ENCODE measurements at places on chromosomes 2 and 18.

DNA sequence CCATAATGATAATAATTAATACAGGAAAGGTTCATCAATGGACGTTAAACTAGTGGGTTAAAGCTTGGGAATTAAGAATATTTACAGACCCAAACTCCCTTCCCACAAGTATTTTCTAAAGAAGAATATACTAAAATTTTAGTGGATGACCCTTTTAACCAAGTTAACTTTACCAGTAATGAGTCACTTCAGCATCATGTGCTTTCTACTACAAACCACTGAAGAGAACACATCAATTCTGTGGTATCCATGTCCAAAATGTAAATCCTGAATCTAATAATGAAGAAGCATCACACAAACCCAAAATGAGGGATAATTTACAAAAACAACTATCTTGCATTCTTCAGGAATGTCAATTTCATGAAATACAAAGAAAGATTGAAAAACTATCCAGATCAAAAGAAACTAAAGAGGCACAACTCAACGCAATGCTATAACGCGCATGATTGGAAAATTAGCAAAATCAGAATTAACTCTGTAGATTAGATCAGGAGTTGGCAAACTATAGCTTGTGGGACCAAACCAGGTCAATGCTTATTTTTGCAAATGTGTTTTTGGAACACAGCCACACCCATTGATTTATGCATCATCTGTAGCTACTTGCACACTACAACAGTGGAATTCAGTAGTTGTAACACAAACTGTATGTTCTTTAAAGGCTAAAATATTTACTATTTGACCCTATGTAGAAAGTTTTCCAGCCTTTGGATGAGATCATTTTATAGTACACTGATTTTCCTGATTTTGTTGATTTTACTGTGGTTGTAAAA, 27.5 kb downstream of the COPS8 start:
- no peak for DNase-seq

DNA sequence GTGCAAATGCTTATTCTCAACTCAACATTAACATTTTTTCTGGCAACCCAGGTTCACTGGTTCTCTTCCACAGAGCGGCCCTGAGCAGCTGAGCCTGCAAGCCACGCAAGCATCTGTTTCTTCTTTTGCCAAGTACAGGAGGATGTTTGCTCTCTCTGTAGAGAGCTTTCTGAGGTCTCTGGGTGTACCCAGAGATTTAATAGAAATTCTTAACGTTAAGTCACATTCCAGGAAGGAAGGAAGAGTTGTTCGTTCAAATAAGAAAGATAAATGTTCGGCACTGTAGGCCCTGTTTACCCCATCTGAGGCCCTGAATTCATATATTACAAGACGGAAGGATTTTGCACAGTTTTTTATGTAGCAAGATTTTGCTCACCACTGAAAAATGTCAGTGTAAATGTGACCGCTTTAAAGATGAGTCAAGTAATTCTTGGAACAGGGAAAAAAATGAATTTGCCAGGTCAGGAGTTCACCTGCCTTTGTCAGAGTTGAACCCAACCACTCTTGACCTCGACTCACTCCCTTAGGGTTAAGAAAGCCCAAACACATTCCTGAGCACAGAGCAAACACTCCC, 30.1 kb downstream of the KCTD18 start:
- no peak for DNase-seq

- DNase-seq: no peak
Measured at GRCh38 chr2:111633643-111634042, 250.3 kb downstream of the ANAPC1 start.

GRCh38 chr2:63840081-63840784, 1.5 kb upstream of the UGP2 start:
- DNase-seq: no peak
